ENCODE measurements at places on chromosomes 1 and 21. TPM values are rescaled to one million over a fixed set of nuclear protein-coding genes. Genes with fewer than 3 reads are reported as not detected.
A peak's percentile ranks its signal among the peaks of the same experiment; 100 is the strongest.

DNA sequence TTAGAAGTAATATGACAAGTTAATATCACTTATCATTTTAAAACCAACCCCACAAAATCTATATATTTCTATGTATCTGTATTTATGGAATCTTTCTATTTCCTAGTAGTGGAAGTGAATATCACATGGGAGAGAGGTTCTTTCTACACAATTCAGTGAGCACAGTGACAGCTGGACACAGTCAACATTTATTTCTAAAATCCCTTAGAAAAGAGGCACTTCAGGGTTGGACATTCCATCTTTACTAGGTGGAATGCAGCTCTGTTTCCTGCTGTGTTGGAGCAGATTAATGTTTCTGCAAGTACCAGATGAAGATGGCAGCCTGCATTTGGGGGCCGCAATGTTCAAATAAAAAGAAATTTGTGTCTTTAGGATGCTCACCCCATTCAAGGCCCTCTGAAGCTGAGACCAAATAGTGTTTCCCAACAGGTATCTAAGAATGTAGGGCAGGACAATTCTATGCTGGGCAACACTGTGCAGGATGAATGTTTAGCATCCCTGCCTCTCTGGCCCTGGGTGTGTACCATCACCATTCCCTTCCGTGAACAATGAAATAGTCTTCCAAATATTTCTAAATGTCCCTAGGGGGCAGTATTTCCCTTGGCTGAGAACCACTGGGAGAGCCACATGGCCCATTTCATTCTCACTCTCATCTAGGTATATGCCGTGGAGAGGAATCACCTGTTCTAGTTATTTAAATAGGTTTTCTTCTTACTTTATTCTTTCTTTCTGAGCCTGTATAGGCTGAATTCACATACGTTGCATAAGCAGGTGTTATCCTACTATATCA lies 394.8 kb downstream of the PRDM2 start:
- peak; percentile 33 for DNase-seq

- DNase-seq: no peak
Observed at GRCh38 chr1:80779275-80779674, 1021.5 kb upstream of the ADGRL2 start.

- no peak for DNase-seq
Observed at GRCh38 chr1:49229555-49229954, 452.9 kb upstream of the BEND5 start.

GRCh38 chr1:82245345-82246014 lies 444.7 kb downstream of the ADGRL2 start:
- no peak for DNase-seq

GRCh38 chr1:203180611-203181330 lies 5.1 kb upstream of the MYBPH start:
- DNase-seq: no peak

DNA sequence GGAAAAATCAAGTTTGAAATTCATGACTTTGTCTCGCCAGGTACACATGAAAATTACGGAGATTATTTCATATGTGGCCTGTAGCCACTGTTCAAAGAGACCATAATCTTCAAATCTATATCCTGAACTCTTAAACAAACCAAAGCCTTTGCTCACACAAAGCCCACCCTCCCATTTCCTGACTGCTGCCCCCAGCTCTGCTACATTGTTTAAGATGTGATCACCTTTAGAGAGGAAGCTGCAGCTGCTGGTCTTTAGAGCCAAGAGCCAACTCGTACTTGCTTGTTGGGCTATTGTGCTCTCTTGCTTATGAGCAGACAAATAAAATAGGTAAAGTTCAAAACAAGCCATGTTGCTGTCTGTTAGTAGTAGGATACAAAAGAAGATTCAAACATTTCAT lies 71.9 kb downstream of the DTL start:
- DNase-seq: no peak

DNA sequence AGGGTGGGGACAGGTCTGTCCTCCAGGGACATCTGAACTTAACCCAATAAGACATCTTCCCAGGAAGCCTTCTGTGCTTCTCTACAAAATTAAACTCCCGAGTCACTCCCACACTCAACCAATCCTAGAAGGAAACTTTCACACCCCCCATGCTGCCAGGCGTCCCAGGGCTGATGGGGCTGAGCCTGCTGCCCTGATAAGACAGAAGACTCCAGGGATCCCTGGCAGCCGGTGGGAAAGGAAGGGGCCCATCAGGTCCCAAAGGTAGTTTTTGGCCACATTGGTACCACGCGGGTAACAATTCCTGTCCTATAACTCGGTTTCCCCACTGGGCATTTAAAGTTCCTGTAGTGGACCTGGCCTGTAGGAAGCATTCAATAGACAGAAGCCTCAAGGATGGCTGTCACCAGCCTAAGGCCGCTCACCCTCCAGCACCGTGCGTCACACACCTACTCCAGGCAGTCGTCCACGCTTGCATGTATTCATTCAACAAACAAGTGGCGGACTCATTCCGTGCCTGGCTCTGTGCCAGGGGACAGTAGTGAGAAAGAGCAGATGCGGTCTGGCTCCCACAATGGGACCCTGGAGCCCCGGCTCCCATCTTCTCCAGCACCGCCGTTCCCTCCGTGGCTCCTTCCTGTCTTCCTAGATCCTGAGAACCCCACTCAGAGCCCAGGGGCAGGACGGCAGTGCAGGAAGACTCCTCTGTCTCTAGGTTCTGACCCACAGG lies 465.2 kb downstream of the NPHP4 start:
- DNase-seq: no peak

GRCh38 chr1:181347495-181348390 lies 135.6 kb upstream of the CACNA1E start:
- DNase-seq: no peak

DNA sequence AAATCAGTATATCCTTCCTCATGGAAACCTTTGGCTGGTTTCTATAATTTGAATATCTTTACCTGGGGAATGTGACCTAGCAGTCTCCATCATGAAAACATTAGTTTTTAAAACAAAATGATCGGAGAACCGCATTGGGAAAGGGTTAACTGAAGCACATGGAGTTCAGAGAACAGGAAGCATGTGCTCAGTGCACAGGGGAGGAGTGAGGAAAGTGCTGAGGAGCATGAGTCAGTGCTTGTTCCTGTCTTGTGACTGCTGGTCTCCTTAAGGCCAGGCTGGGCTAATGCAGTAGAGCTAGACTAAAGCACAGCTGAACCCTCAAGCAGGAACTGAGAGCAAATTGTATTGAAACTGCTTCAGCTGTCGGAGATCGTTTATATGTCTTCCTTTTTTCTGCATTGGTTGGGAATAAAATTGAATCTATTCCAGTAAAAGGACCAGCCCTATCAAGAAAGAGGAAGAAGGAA lies 5.8 kb downstream of the IFI16 start:
- peak; percentile 83 for DNase-seq

GRCh38 chr1:198124673-198125072 lies 32.1 kb upstream of the NEK7 start:
- DNase-seq: no peak

GRCh38 chr1:190373705-190374336 lies 103.8 kb downstream of the BRINP3 start:
- no peak for DNase-seq

GRCh38 chr1:170634293-170634692 lies 29.6 kb upstream of the PRRX1 start:
- peak; percentile 37 for DNase-seq

- peak; percentile 32 for DNase-seq
Observed at GRCh38 chr1:9835758-9836631, 12.2 kb upstream of the CLSTN1 start.

GRCh38 chr1:168392958-168393549 lies 112.4 kb downstream of the TBX19 start:
- DNase-seq: peak; percentile 45

GRCh38 chr1:25580927-25581326 lies 35.7 kb upstream of the MAN1C1 start:
- no peak for DNase-seq

GRCh38 chr1:1938613-1939295 lies 19.7 kb upstream of the TMEM52 start:
- DNase-seq: no peak

GRCh38 chr1:115811140-115811828 lies 29.6 kb downstream of the NHLH2 start:
- no peak for DNase-seq

DNA sequence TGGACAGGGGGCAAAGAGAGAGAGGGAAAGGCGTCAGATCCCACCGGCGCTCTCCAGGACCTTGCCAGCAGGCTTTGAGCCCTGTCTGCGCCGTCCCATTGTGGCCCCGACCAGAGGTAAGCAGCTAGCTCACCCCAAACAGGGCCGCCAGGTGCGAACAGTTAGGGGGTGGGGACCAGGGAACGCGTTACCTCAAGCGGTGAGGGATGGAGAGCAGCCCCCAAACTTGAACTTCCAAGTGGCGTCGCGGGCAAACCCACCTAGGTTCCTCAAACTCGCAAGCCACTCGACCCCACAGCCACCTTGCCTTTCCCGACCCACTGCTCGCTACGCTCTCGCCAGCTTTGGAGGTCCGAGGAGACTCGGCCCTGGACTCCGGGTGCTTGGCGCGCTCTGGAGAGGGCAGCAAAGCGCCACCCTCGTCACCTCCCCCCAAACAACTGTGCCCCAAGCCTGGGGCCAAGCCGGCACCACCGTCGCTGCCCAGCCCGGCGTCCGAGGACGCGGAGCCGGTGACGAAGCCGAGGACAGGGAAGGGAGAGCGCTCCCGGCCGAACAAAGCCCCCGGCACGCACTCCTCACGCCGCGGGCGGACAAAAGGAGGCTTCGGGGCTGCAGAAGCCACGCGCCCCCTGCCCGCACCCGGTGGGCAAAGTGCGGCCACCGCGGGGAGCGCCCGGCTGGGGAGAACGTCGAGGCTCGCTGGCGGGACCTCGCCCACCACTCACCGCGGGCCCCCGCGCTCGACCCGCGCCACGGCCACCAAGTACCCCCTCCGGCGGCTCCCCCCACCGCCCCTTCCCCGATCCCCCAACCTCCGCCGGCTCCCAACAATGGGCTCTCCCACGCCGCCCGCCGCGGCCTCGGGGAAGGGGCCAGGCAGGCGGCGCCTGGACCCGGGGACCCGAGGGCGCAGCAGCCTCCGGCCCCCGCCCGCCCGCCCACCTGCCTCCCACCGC lies 976 bp downstream of the SSBP3 start:
- DNase-seq: peak; percentile 50

DNA sequence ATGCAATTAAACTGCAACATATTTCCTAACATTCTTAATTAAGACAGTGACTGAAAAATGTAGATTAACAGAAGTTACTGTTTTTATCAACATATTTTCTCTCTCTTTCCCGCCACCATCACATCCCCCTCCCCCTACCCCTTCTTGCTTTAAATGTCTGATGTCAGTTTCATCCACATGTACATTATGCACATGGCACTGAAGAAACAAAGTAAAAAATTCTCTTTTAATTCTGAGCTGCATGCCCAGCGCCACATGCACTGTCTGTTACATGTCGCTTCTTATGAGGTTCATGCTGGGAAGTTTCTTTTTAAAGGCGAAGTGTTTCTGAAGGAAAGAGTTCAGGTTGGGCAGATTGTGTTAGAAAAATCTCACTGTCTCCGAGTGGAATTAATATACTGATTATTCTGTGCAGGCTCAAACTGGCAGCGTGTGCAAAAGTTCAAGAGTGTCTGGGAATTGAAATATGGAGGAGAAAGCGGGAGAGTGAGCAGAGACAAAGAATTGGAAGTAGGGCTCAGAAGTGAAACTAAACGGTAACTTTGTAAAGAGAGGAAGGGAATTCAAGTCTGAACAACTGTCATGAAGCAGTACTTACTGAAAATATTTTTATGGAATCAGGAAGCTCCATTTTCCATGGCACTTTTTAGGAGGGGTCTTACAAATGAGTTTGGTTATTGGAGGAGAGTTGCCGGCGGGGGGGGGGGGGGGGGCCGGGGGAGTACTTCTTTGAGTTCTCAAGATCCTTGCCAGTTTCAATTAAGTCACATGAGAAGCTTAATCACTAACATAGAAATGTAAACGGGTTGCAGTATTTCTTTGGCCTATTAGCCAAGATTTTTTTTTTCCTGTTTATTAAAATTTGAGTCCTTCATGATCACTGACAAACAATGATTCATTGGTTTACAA lies 217.6 kb downstream of the SDCCAG8 start:
- peak; percentile 47 for DNase-seq

GRCh38 chr1:208235356-208235981 lies 8.7 kb downstream of the PLXNA2 start:
- DNase-seq: no peak

DNA sequence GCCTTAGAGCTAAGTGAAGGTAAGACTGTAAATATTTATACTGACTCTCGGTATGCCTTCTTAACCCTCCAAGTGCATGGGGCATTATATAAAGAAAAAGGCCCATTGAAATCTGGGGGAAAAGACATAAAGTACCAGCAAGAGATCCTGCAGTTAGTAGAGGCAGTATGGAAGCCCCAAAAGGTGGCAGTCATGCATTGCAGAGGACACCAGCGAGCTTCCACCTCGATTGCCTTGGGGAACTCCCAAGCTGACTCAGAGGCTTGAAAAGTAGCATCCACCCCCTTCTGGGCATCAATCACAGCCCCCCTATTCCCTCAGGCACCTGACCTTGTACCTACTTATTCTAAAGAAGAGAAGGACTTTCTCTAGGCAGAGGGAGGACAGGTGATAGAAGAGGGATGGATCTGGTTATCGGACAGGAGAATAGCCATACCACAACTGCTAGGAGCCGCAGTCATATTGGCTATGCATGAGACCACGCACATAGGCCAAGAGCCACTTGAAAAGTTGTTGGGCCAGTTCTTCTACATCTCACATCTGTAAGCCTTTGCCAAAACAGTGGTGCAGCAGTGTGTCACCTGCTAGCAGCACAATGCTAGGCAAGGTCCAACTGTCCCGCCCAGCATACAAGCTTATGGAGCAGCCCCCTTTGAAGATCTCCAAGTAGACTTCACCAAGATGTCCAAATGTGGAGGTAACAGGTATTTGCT lies 19.4 kb downstream of the PLA2G2F start:
- DNase-seq: no peak

DNA sequence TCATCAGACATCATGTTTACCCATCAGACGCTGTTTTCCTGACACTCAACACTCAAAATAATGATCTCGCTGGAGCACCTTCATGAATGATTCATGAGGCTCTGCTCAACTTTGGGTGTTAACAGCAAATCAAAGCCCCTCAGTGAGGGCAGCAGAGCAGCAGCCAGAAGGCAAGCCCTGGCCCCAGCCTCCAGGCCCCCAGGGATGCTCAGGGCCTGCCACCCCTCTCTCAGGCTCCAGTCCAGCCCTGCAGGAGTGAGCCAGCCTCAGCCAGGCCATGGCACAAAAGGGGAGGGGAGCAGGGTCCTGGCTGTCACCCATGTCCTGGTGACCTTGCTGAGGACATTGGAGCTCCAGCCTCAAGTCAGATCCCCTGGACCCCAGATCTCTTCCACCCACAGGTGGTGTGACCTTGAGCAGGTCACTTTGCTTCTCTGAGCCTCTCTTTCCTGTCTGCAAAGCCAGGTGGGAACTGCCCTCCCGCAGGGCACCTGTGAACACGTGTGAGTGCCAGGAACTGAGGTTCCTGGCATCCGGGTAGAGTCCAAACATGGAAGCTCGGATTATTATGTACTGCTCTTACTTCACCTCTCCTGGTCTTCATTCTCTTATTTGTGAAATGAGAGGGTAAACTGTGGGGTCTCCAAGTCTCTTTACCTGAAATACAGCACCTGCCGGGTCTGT lies 161.6 kb upstream of the VAMP3 start:
- DNase-seq: no peak

KCNAB2 gene
- 9.2 TPM for total RNA-seq

JMJD4 gene
- total RNA-seq: 18.8 TPM

ATAD3B gene
- total RNA-seq: 2.9 TPM

RAD54L gene
- total RNA-seq: 24.2 TPM

TNFRSF1B gene
- 1.5 TPM for total RNA-seq

TAS1R1 gene
- not detected for total RNA-seq

FCRL6 gene
- total RNA-seq: not detected

MAEL gene
- 0.20 TPM for total RNA-seq

Data from M059J (cell line).